ENCODE measurements at places on chromosomes 11 and 22.
A peak's percentile ranks its signal among the peaks of the same experiment; 100 is the strongest.

GRCh38 chr11:118108513-118108912 is 21.8 kb upstream of the SMIM35 start:
- DNase-seq = no peak

GRCh38 chr11:117872420-117872961 is 4.0 kb downstream of the FXYD6 start:
- no peak for DNase-seq

GRCh38 chr11:69449320-69450063 is 32.0 kb upstream of the LINC01488 start:
- DNase-seq = no peak

- DNase-seq = no peak
Observed at GRCh38 chr11:110711448-110711775, 825 bp downstream of the ARHGAP20 start.

DNA sequence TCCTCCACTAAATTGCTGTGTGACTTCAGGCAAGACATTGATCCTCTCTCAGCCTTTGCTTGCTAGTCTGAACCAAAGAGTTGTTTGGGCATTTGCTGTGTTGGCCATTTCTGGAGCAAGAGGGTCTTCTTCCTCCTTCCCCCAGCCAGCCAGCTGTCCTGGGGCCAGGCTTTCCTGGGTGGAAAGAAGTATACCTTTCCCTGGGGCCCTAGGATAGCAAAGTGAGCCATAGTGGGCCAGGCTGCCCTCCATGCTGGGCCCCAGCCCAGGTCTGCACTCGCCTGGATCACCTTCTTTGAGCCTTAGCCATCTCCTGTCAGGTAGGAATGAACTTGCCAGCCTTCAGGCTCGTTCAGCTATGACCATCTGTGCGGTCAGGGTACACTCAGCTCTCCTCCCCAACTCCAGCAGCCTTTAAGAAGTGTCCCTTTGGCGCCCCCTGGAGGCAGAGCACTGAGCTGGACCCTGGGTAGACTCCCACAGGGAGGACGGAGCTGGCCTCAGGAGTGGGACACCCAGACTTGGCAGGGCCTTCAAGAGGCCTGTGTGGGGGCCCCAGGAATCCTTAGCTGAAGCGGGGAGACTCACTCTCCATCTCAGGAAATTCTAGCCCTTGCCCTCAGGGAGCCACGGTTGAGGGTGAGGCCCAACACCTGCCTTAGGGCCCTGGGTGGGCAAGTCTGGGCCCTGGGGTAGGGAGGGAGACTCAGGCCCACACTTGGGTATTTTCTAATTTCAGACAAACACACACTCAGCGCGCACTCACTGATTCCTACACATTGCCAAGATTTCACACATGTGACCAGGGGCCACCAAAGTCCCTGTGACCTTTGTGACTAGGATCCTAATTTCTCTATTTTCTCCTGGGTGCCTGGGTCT is 35.6 kb upstream of the TPBGL start:
- DNase-seq = peak; percentile 83

Data from stimulated activated CD4-positive, alpha-beta T cell treated with anti-CD3 and anti-CD28 coated beads, Interleukin-12 subunit alpha, Interleukin-12 subunit beta, amount 100 ng/mL, for 24 hours (primary cell).